ENCODE measurements at places on chromosomes 2 and 18.

- DNase-seq = no peak
Observed at GRCh38 chr2:105071379-105071778, 33.5 kb downstream of the MRPS9 start.

DNA sequence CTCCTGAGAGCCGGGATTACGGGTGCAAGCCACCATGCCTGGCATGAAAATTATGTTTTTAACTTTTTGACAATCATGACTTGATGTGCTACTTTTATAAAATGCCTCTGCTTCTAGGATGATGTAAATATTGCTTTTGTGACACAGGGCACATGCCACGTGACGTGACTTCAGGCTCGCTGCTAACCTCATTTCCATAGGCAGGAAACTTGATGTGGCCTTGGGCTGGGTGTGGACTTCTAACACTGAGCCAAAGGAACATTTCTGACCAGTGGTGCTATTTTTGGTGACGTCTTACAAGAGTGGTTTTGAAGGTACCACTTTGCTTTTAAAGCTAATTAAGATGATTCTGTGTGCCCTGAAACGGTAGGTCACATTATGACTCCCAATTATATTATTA lies 34.2 kb upstream of the THOC1 start:
- no peak for DNase-seq

DNA sequence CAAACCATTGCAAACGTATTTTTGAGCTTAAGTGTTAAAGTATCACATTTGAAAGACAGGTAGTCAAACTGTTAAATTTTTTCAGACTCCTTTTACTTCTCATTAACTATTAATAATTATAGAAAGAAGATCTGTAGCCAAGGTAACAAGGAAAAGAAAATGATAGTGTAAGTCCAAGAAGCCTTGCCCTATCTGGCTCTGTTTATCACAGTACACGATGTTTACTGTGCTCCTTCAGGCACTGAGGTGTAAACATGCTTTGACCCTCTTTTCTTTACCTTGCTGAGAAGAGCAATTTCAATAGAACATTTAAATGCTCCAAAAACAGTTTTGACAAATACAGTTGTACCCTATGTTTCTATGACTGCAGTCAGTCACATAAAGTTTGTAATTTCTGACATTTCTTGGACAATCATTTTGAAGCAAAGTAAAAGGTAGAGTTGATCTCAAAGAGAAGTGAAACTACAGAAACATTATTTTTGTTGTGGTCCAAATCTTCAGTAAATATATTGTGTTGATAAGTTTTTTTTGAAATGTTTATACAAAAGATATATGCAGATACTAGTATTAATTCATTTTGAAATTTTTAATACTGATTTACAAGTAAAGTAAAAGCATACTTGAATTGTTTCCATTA lies 152.6 kb upstream of the KYNU start:
- no peak for DNase-seq

- DNase-seq = peak; percentile 37
Observed at GRCh38 chr2:13006829-13007717, 290.3 kb downstream of the TRIB2 start.

GRCh38 chr2:129829588-129829987 lies 149.9 kb upstream of the RAB6C start:
- DNase-seq = no peak

GRCh38 chr2:63681896-63682295 lies 93.1 kb downstream of the MDH1 start:
- DNase-seq = no peak

DNA sequence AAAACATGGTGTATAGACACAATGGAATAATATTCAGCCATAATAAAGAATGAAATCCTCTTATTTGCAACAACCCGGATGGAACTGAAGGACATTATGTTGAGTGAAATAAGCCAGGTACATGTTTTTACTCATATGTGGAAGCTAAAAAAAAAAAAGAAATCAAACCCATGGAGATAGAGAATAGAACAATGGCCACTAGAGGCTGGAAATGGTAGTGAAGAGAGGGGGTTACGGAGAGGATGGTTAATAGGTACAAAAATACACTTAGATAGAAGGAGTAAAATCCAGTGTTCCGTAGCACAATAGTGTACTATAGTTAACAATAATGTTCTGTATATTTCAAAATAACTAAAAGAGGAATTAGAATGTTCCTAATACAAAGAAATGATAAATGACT lies 12.8 kb upstream of the KIAA2012 start:
- DNase-seq = no peak

GRCh38 chr2:147845411-147845971 lies 662 bp downstream of the ACVR2A start:
- no peak for DNase-seq

DNA sequence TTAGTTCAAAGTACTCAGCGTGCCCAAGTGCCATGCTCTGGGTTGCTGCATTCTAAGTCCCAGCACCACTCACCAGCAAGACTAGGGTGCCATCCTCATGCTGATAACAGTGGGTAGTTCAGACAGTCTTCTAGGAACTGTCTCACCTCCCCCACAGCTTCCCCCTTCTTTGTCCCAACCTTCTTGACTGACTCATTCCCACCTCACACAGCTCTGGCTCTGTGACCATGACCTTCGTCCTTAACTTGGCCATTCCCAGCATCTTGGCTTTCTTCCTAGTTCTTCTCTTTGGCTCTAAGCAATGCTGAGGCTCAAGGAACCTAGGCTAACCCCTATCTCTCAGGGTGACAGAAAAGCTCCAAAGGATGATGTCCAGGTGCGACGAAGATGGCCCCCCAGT lies 20.0 kb upstream of the CXCR4 start:
- no peak for DNase-seq

- DNase-seq = no peak
Observed at GRCh38 chr2:11044201-11044600, 111.1 kb upstream of the SLC66A3 start.

- no peak for DNase-seq
Observed at GRCh38 chr2:32940316-32940997, 6.3 kb upstream of the LTBP1 start.

DNA sequence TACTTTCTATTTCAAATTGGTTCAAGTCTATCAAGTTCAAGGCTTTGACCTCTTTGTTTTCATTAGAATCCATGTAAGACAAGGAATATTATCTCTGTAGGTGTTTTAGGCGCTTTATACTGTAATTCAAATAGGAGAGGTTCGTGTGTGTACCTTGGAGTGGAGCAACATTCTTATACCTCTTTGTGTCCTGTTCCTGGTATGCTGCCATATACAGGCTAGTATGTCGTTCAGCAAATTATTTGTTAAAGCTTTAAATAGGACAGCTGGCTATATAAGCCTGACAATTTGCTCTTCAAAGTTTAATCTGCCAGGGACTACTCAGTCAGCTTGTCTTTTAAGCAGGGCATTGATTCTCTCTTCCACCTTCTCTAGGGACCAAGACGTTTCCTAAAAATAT lies 31.1 kb upstream of the SPAG16 start:
- DNase-seq = no peak

GRCh38 chr18:24381126-24381525 lies 16.5 kb downstream of the OSBPL1A start:
- DNase-seq = no peak

DNA sequence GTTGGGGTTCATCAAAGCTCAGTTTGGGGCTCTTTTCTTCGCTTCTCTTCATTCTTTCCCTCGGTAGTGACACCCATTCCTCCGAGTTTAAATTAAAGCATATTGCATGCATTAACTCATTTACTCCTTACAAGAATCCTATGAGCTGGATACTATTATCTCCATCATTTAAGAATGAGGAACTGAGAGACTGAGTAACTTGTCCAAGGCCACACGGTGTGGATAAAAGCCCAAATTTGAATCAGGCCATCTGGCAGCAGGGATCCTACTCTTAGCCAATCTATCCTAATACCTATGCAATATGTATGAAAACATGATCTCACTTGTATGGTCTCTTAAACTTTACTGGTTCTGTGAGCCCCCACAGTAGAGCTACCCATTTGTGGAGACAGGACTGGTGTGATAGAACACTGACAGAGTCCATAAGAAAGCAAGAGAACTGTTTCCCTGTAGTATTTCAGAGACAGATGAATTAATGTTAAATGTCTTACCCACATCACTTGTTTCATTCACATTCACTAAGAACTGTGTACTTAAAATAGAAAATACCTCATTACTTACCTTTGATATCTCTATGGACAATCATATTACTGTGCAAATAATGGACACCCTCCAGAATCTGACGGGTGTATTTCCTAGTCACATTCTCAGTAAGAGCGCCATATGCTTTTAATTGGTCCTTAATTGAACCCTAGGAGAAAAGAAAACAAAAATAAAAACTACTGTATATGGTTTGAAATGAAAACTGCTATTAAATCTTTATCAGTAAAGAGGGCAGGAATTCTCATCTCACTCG lies 20.4 kb upstream of the ERCC3 start:
- no peak for DNase-seq

DNA sequence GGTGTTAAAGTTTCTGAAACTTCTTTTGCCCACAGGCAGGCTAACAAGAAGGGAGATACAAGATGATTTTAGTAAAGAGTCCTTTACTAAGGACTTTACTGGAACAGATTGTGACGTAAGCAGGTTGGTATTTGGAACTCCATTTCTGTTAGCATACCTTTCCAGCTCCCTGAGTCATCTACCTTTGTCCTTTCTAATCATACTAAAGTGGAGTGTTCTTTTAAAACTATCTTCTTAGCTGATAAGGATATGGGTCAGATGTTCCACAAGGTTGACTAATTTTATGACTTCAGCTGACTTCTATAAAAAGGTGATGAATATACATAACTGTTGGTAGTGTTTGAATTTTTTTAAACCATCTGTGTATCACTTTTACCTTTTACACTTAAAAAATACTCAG lies 21.1 kb downstream of the UGP2 start:
- DNase-seq = no peak

Measured in AG04450 (cell line).